ENCODE measurements at places on chromosomes 12 and 14. TPM values are rescaled to one million over a fixed set of nuclear protein-coding genes. Genes with fewer than 3 reads are reported as not detected.

Gene KERA
- not detected for total RNA-seq

Gene ZFHX2
- total RNA-seq, result 1.8 TPM

Gene ABCC9
- 52.6 TPM for total RNA-seq

GRCh38 chr12:1912580-1913376 lies 5.7 kb downstream of the CACNA2D4 start:
- no peak for DNase-seq

GRCh38 chr14:95514131-95515079 lies 2.0 kb downstream of the SYNE3 start:
- no peak for DNase-seq

DNA sequence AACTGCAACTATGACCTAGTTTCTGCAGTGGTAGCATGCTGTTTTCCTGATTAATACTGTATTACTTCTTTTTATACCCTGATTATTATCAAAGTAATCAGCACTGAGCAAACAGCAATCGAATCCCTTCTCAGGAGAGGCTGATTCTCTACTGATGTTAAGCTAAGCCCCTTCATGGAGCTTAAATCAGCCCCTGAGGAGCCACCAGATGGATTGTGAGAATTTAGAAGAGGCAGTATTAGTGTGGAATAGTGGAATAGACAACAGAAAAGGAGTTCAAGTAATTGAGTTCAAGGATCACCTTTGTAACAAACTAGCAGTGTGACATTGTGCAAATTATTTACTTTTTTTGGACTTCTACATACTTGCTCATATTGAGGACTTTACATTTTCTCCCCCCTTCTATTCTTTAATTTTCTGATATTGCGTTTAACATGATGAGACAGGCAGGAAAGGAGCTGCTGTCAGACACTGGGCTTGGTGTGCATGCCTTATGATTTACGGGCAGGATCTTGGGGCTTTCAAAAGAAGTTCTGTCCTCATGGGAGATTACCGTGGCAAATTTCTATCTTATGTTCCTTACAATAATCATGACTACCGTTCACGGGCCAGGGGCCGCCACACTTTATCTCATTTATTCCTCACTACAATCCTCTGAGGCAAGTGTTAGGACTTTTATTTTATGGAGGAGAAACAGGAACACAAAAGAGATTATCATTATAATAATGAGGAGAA lies 68.0 kb downstream of the PTPRR start:
- DNase-seq, result no peak

GRCh38 chr12:97912943-97913342 lies 450.3 kb downstream of the RMST start:
- DNase-seq, result no peak

DNA sequence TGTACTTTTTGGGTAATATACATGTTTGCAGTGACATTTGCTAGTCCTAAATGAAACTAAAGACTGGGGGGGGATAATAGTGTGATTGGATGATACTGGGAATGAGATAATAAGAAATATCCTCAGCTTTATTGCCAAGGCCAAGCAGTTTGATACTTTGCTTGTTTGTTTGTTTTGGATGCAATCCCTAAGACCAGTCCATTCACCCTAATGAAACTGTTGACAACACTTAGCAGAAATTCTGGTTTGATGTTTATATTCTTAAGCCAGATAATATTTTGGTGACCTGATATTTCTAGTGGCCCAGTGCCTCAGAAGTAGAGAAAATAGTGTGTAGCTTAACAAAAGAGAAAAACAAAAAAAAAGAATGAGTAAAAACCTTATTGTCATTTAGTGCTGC lies 1.8 kb downstream of the PHC1 start:
- DNase-seq, result no peak

DNA sequence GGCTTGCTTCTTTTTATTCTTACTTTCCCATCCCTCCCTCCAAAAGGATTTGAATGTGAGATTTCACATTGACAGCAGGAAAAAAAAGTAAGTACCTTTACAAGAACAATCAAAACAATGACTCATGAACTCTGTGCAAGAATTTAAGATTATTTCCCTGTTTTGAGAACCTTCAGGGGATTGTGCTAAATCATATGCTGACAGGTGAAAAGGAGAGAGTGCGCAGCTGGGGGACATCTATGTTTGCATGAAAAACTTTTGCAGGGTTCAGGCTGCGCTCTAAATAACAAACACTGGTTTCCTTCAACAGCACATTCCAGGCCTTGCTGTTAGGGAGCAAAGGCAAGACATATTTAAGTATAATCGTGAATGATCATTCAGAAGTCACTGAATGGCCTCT lies 27.3 kb downstream of the RERG start:
- no peak for DNase-seq

GRCh38 chr12:19998961-19999804 lies 369.2 kb upstream of the PDE3A start:
- no peak for DNase-seq

DNA sequence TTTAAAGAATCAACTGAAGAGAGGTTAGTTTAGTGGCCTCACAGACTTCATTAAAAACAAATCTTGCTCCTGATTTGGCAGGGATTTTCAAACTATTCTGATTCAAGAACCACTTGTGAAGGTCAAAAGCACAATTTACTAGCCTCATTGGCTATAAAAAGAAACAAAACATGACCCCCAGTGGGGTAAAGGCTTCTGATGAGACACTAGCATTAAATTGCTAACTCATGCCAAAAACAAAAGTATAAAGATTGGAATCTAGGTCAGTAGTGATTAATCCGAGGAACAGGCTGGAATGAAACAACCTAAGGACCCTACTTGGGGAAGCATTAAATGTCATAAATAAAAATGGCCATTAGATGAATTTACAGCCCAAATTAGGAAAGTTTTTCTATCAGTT lies 312.3 kb downstream of the PAWR start:
- DNase-seq, result no peak

DNA sequence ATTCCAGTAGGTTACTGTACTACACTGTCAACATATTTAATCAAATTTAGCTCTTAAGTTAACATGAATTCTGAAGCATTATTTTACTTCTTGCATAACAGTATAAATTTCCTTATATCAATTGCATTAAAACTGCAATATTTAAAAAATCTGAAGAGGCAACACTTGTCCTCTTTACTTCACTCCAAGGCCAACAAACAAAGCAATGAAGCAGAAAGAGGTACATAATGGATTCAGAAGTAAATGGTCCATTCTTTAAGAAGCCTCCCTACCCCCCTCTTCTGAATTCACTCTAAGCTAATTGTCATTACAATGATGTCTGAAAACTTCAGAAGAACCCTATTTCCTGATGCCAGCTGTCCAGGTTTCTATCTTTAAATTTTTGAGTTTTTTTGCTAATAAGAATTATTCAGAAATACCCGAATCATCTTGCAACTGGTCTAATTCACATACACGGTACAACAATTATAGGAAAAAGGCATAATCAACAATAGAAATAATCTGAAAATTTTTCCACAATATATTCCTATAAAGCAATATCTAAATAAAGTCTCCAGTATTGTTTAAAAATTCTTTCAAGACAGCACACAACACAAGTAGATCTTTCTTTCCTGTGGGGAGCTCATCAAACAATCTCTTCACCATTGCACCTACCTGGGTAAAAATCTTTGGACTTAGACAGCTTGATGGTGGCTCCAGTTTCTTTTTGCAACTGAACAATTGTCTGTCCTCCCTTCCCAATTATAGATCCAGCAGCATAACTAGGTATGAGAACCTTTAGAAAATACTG lies 2.9 kb downstream of the NOVA1 start:
- DNase-seq, result no peak

GRCh38 chr14:73386342-73386741 lies 72.0 kb downstream of the NUMB start:
- DNase-seq, result no peak

- DNase-seq, result no peak
Observed at GRCh38 chr12:121637231-121637914, 11.0 kb downstream of the ORAI1 start.

GRCh38 chr12:96194971-96195844 lies 1.0 kb downstream of the ELK3 start:
- no peak for DNase-seq
